ENCODE measurements at places on chromosomes 5 and 9.

DNA sequence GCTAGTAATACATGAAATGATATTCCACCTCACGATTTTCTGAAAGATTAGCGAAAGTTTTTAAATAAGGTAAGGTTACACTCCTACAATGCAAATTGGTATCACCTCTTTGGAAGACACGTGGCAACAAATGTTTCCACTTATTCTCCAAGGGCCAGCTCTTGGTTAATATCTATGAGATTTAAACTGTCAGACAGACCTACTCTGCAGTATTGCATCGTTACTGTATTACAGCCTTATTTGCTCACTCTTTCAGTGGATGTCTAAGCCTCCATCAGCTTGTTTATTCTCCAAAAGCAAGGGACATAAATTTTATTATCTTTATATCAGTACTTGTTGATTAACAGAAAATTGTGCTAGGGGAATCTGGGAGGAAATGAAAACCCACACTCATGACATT lies 135.7 kb downstream of the MLLT3 start:
- no peak for DNase-seq

DNA sequence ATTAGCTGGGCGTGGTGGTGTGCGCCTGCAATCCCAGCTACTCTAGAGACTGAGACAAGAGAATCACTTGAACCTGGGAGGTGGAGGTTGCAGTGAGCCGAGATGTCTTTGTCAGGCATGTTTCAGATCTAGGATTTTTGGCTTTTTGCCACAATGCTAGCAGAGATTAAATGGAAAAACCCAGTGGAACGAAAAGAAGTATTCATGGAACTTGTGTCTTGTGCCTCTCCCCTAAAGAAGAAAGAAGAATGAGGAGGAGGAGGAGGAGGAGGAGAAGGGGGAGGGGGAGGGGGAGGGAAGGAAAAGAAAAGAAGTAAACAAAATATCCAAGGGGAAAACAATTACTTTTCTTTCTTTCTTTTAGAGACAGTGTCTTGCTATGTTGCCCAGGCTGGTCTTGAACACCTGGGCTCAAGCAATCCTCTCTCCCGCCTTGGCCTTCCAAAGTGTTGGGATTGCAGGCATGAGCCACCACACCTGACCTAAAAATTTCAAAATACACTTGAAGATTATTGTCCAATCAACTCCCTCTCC lies 106.0 kb downstream of the ARRDC3 start:
- no peak for DNase-seq

GRCh38 chr9:114697951-114698351 lies 16.0 kb upstream of the TEX48 start:
- no peak for DNase-seq

DNA sequence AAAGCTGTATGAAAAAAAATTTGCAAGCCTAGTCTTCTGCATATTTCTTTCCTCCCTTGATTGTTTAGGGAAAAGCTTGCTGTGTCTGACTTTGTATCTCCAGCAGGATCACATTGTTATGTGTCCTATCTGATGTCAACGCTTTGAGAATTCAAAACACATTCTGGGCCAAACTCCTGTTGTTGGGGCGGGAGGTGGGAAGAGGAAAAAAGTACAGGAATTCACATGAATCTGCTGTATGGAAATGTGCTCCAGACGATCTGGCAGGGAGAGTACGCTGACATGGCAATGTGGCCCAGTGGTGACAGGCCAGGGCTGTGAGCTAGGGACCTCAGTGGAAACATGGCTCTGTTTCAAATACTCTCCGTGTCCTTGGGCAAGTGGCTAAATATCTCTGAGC lies 87.4 kb upstream of the GNA14 start:
- no peak for DNase-seq

GRCh38 chr5:170722316-170722715 lies 61.2 kb upstream of the GABRP start:
- DNase-seq: no peak

- DNase-seq: no peak
These were observed 409.9 kb downstream of the CTNND2 start for GRCh38 chr5:11494340-11494739.

DNA sequence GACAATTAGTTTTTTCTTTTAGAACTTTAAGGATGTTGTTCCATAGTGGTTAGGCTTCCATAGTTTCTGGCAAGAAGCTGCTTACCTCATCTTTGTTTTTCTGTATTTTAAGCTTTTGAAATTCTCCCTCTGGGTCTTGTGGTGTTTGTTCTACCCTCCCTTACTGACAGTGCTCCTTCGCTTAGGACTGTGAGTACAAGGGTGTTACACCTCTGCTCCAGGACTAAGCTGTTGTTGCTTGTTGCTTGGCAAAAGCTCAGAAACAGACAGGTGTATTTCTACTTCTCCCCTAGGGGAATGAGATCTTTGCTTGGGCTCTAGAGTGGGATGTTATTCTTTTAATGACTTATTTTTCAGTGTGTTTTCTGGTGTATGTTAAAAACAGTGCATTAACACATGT lies 225.2 kb downstream of the WDR70 start:
- no peak for DNase-seq

DNA sequence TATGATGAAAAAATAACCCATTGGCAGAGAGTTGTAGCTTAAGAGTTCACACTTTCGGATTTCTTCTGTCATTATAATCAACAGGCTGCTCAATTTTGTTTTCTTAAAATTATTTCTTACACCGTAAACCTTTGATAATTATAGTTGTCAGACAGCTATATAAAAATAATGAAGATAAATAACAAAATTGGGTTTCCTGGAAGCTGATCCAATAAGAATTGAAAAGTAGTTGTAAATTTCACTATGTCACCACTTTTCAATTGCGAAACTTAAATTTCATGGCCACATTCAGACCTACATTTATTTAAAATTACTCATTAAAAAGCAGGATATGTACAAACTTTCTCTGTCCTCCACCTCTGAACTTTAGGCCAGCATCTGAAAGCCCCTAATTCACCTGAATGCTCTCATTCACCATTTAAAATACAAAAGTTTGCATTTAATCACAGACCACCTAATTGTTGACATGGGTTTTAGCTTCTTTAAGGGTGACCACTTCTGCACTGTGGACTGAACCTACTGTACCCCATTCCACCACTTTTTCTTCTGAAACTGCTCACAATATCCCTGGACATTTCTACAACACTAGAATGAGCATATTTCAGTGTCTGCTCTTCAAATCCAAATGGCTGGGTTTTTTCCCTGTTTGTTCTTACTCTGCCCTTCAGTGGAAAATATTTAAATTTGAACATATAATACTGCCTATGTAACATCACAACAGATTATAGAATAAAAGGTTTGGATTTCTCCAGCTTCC lies 680 bp downstream of the SELENOP start:
- no peak for DNase-seq

DNA sequence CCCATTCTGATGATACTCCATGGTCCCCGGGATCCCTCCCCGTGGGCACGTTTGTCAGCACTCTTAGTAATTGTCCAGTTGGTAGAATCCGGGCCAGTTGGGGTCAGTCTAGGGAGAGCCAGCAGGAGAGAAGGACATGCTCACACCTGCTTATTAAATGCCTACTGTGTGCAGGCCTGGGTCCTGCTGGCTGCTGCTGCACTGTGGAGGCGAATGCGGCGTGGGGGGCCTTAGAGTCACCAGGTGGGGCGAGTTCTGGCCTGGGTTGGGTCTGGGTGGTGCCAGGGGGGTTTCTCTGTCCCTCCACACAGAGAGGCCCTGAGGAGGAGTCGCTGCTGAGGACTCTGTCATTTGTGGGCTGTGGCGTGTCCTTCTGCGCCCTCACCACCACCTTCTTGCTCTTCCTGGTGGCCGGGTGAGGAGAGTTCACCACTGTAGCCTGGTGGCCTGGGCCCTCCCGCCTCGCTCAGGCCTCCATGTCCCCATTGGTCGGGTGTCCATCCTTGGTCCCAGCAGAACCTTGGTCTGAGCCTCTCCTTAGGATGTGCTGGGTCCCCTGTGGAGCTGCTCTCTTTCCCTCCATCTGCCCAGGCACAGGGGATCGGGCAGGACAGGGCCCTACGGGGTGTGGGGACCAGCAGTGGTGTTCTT lies 17.3 kb downstream of the ADGRD2 start:
- DNase-seq: no peak

GRCh38 chr9:100229561-100229960 lies 123.2 kb downstream of the TEX10 start:
- no peak for DNase-seq

DNA sequence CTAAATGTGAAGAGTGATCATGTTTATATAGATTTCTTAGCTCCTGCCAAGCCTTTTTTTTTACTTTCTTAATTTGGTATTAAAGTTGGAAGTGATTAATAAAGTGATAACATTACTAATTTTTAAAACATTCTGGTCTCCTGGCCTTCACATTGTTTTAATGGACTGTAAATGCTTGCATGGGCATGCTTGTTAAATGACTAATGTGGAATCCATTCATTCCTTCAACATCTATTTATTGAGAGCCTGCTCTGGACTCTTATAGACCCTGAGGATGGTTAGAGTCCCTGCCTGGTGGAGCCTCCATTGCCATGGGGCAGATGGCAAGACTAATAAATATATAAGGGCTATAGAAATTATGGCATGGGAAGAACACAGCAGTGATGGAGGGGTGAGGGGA lies 103.5 kb downstream of the NTRK2 start:
- DNase-seq: no peak

GRCh38 chr9:89838621-89839020 lies 233.8 kb downstream of the GADD45G start:
- DNase-seq: no peak

- DNase-seq: no peak
These were observed 582.0 kb upstream of the TUSC1 start for GRCh38 chr9:26260238-26260637.

GRCh38 chr5:142506046-142506445 lies 179.8 kb downstream of the FGF1 start:
- DNase-seq: no peak
